ENCODE measurements at places on chromosomes 1 and 21. TPM values are rescaled to one million over a fixed set of nuclear protein-coding genes. Genes with fewer than 3 reads are reported as not detected.

DNA sequence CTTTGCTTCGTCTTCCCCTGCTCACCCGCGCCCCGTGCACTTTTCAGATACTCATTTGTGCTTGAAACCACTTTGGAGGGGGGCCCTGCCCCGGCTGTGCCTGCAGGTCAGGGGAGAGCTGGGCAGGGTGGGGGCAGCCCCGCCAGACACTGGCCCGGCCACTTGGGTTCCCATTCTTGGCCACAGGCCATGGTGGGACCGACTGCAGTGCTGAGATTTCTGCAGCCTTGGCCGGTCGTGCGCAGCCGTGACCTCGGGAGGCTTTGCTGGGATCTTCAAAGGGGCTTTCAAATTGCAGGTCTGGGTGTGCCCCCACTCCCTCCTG lies 54.5 kb upstream of the TTC34 start:
- H3K27ac ChIP-seq, result no peak overlapping the region
- H3K27me3 ChIP-seq, result peaks cover 47% of the 10 kb centered on the region
- no peak for DNase-seq
- H3K4me3 ChIP-seq, result no peak overlapping the region
- no peaks in the 10 kb centered on the region for H3K4me1 ChIP-seq

DNA sequence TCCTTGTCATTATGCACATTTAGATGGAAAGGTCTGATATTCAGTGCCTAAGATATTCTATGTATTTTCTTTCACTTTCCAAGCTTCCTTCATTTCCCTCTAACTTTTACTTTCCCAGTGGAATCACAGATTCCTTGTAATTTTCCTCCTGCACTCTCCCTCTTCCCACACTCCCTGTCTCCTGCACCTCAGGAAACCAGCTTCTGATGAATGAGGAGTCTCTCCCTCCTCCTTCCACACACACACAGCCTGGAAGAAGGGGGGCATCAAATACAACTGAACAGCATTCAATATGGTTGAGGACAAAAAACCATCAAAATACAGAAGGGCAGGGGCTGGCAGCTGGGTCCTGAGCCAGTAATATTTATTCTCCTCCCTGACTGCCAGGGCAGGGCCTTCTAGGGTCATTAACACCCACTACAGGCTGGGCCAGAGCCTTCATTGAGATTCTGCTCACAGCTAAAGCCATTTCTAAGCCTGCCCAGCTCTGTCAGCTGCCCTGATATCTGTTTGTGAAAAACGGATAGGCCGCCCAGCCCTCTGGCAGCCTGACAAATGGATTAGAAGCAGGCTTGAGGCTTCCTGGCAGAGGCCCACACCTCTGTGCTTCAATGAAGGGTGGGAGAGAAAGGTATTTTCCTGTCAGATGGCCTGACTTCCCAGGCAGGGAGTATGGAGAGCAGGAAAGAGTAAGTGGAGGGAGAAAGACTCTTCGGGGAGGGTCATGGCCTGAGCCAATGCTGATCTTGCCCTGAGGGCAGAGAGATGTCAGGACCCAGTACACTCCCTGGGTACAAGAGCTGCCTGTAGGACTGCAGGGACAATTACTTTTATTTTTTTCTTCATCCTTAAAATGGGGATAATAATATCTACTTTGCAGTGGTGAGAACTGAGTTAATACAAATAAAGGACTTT lies 138.9 kb upstream of the SPATA6 start:
- no peak overlapping the region for H3K27ac ChIP-seq
- H3K27me3 ChIP-seq, result peaks cover 7% of the 10 kb centered on the region
- no peaks in the 10 kb centered on the region for H3K36me3 ChIP-seq
- no peaks in the 10 kb centered on the region for H3K4me1 ChIP-seq
- no peak overlapping the region for H3K4me3 ChIP-seq

- H3K4me1 ChIP-seq, result peaks cover 55% of the 10 kb centered on the region
- H3K27ac ChIP-seq, result no peak overlapping the region
- H3K36me3 ChIP-seq, result peaks cover 3% of the 10 kb centered on the region
- no peak overlapping the region for H3K4me3 ChIP-seq
- DNase-seq, result no peak
- H3K27me3 ChIP-seq, result no peaks in the 10 kb centered on the region
Measured at GRCh38 chr1:65414538-65414937, 5.9 kb upstream of the LEPR start.

DNA sequence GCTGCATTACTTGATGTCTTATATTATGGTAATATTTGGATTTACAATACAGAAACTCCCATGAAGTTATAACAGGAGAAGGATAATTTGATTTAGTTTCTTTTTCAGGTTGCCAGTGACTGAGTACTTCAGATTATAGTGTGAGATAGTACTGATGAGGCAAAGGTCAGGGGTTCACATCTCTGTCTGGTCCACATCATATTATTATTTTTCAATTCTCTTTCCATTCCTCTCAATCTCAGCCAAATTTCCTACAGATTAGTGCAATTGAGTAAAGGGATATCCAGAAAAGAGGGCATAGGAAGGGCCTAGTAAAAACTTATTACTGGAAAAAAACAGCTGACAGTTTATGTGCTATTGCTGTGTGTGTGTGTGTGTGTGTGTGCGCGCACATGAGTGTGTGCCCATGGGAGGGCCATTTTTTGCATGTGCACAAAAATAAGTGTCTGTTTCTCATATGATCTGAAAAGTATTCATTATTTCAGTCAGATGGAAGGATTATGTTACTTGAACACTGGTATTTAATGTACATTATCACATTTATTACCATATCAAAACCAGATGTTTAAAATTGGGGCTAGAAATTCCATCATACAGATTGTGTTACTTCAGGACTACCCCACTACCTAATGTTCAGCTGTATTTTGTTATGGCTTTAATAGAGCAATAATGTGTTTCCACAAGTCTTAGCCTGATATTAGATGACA lies 78.3 kb upstream of the KCNK2 start:
- peaks cover 22% of the 10 kb centered on the region for H3K4me1 ChIP-seq
- H3K4me3 ChIP-seq, result no peak overlapping the region
- no peaks in the 10 kb centered on the region for H3K36me3 ChIP-seq
- no peak overlapping the region for H3K27ac ChIP-seq
- no peaks in the 10 kb centered on the region for H3K27me3 ChIP-seq

GRCh38 chr1:183760661-183761060 lies 44.3 kb upstream of the RGL1 start:
- H3K27me3 ChIP-seq, result no peaks in the 10 kb centered on the region
- no peaks in the 10 kb centered on the region for H3K36me3 ChIP-seq
- H3K27ac ChIP-seq, result no peak overlapping the region
- H3K4me1 ChIP-seq, result peaks cover 8% of the 10 kb centered on the region
- no peak overlapping the region for H3K4me3 ChIP-seq

DNA sequence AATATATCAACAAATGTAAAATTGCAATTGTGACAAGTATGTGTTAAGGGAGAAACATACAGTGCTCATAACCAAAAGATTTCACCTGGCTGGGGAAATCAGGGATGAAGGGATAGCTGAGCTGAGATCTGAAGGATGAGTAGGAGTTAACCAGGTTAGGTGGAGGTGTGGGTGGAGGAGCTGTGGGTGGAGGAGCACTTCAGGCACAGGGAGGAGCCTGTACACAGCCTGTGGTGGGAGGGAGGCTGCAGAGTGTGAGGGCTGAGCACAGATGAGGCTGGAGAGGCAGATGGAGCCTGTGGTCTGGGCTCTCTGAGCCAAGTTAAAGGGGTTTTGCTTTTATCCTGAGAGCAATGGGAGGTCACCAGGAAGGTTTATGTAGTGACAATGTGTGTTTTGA lies 111.9 kb downstream of the XCL2 start:
- H3K27me3 ChIP-seq, result peaks cover 18% of the 10 kb centered on the region
- no peaks in the 10 kb centered on the region for H3K4me1 ChIP-seq
- H3K36me3 ChIP-seq, result no peaks in the 10 kb centered on the region
- DNase-seq, result no peak
- no peak overlapping the region for H3K27ac ChIP-seq

DNA sequence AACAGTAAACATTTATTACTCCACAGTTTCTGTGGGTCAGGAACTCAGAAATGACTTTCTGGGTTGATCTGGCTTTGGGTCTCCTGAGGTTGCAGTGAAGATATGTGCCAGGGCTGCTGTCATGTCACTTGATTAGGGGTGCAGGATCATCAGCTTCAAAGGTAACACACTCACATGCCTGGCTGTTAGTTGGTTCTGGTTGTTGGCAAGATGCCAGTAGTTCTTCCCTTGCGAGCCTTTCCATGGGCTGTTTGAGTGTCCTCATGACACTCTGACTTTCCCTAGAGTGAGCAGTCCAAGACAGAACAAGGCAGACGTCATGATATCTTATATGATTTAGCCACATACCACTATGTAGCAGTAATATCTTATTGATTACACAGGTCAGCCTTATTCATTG lies 1.8 kb downstream of the SWT1 start:
- no peaks in the 10 kb centered on the region for H3K27me3 ChIP-seq
- H3K27ac ChIP-seq, result no peak overlapping the region
- H3K4me3 ChIP-seq, result no peak overlapping the region

DNA sequence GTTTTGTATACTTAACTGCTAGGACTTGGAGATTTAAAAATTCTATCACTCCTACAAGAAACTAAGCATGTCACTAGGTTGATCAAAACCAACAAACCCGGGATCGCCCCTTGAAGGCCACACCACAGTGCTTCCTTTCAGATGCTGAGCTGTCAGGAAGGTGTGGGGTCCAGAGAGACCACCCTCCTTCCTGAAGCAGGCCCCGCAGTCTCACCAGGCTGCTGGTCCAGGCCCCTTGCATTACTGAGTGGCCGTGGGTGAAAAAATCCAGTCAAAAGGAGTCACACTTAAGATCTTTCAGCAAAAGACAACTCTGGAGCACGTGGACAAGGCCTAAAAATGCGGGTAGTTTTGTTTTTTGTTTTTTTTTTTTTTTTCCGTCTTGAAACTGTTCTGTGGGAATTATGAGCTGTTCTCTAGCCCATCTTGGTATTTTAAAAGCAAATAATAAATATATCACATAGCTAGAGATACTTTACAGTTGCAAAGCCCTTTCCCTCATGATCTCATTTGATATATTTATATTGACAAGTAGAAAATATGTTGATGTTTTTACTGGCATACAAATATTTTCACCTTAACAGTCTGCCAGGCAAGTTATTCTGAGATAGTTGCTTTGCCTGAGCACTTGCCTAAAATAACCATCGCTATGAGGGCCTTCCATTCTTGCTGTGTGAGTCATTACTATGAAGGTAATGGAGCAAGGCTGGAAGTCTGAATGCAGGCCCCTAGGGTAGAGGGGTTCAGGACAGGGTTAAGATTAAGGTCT lies 73.1 kb upstream of the EDEM3 start:
- no peaks in the 10 kb centered on the region for H3K27me3 ChIP-seq
- H3K4me3 ChIP-seq, result no peak overlapping the region
- DNase-seq, result peak; percentile 39
- peaks cover 14% of the 10 kb centered on the region for H3K4me1 ChIP-seq
- no peaks in the 10 kb centered on the region for H3K36me3 ChIP-seq

GRCh38 chr1:228101994-228102790 lies 933 bp downstream of the C1orf35 start:
- H3K4me1 ChIP-seq, result peaks cover 20% of the 10 kb centered on the region
- no peaks in the 10 kb centered on the region for H3K27me3 ChIP-seq
- H3K36me3 ChIP-seq, result peaks cover 90% of the 10 kb centered on the region
- peak overlapping the region; percentile 92 for H3K4me3 ChIP-seq
- H3K27ac ChIP-seq, result peak overlapping the region; percentile 78

DNA sequence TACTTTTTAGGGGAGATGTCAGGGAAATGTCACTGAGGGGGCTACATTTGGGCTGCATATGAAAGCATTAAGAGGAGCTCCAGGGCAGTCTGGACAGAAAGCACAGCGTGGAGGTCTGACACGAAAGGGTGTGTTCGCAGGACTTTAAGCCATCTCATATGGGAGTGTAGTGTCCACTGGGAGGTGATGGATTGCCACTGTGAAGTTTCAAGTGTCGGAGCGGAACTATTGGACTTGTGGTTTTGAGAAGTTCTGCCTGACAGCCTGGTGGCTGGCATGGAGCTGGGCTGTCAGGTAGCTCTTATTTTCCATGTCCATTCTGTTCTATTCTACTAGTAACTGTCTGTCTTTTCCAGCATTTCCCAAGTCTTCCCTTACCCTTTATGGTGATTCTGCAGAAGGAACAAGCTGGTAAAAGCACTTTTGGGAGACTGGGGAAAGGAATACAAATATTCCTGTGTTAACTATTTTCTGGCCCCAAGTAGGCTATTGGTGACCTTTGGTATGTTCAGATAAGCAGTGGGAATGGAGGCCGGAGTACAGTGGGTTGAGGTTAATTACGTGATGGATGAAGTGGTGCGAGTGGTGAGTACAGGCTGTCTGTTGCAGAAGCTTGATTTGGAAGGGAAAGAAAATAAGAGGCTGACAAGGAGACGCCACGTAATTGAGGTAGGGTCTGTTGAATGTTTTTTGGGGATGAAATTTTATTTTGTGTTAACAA lies 19.3 kb downstream of the B3GALT5 start:
- H3K27me3 ChIP-seq, result no peaks in the 10 kb centered on the region
- H3K4me1 ChIP-seq, result peaks cover 73% of the 10 kb centered on the region
- H3K36me3 ChIP-seq, result peaks cover 22% of the 10 kb centered on the region
- DNase-seq, result no peak
- H3K4me3 ChIP-seq, result peak overlapping the region; percentile 47
- H3K27ac ChIP-seq, result peak overlapping the region; percentile 100

- no peaks in the 10 kb centered on the region for H3K27me3 ChIP-seq
- no peaks in the 10 kb centered on the region for H3K36me3 ChIP-seq
- peak; percentile 80 for DNase-seq
- H3K27ac ChIP-seq, result no peak overlapping the region
Measured at GRCh38 chr1:246753670-246754535, 29.7 kb downstream of the SCCPDH start.

DNA sequence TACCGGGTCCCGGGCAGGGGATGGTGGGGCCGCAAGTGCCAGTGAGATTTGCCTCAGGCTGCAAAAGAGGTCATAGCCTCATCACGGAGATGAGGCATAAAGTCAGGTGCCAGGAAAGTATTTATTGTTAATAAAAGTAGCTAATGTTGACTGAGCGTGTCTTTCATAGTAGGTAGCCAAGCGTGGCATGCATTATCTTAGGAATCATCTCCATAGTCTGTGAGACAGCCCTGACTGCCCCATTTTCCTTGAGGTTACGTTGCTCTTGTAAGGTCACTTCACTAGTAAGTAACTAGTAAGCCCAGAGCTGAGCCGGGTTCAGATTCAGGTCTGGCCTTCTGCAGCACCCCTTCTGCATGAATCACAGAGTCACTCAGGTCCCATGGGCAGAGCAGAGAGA lies 174.2 kb downstream of the CAMTA1 start:
- H3K4me1 ChIP-seq, result peaks cover 6% of the 10 kb centered on the region
- H3K27ac ChIP-seq, result no peak overlapping the region
- DNase-seq, result no peak

DNA sequence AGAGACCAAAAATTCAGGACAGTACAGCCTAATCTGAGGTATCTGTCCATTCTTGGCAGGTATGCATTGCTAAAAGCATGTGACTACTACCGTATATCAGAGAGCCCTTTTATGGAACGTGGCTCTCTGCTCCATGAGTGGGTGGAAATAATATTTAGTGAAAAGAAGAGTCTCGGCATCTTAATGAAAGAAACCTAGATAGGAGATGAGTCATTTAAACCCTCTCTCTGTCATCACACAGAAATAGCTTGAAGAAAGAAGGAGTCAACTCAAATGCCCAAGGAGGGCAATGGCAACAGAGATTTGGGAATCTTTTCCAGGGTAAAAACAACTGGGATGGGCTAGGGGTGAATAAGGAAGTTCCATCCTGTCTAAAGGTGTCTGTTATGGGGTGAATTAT lies 528.2 kb downstream of the SMYD3 start:
- H3K4me1 ChIP-seq, result no peaks in the 10 kb centered on the region
- H3K4me3 ChIP-seq, result no peak overlapping the region

PCSK9 gene
- 31.8 TPM for total RNA-seq

GNG4 gene
- 11.6 TPM for total RNA-seq

TCHH gene
- total RNA-seq, result not detected

CSF3R gene
- total RNA-seq, result not detected

AVPR1B gene
- total RNA-seq, result not detected

CD247 gene
- total RNA-seq, result 0.61 TPM

CELA3A gene
- not detected for total RNA-seq

Measured in Calu3 (cell line).